ENCODE measurements at places on chromosomes 11 and 22. TPM values are rescaled to one million over a fixed set of nuclear protein-coding genes. Genes with fewer than 3 reads are reported as not detected.

- DNase-seq, result no peak
Measured at GRCh38 chr11:117441146-117441975, 113.7 kb downstream of the CEP164 start.

DNA sequence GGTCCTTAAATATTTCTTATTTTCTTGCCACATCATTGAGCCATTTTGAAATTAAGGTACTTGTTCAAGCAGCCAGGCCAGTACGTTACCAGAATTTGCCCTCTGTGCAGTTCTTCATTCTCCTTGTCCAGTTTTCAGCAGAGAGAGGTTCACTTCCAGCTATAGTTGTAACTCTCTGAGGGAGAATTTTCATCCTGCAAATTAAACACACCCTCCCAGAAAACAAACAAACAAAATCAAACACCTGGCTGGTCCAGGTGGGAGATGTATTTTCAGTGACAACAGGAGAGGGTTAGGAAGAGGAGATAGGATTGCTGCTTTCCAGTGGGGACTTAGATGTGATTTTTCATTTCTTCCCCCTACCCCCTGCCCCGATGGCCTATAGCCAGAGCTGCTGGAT lies 45.0 kb downstream of the LHFPL7 start:
- no peak for DNase-seq

GRCh38 chr11:134069426-134070341 lies 812 bp downstream of the JAM3 start:
- no peak for DNase-seq

DNA sequence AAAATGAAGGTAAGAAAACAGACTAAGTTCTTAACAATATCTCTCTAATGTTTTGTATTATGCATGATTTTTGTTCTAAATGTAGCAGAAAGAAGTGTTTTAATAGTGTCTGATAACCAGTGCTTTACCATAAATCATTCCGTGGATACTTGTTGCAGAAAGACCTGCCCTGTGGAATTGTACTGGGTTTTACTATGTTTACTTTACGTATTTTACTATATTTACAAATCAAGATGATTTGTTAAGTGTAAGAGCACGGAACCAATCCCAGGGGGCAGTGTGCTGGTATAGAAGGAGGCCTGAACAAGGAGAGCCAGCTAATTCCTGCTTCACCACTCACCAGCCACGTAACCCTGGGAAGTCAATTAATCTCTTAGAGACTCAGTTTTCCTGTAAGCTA lies 1.4 kb downstream of the HTR3B start:
- peak; percentile 81 for DNase-seq

- no peak for DNase-seq
Measured at GRCh38 chr22:26321469-26321913, 107.6 kb upstream of the ASPHD2 start.

- DNase-seq, result no peak
Measured at GRCh38 chr22:21728270-21728669, 7.3 kb downstream of the YPEL1 start.

- no peak for DNase-seq
Measured at GRCh38 chr22:45212992-45213751, 27.5 kb downstream of the KIAA0930 start.

Gene MFRP
- polyA plus RNA-seq, result not detected

Gene GRM5
- polyA plus RNA-seq, result not detected

Gene MS4A4E
- not detected for polyA plus RNA-seq

Measured in stomach (tissue), 19 donors.